GM04504 (cell line): ENCODE measurements at places on chromosomes 4 and X.

- no peak for DNase-seq
Observed at GRCh38 chrX:66914080-66914479, 275.2 kb upstream of the EDA2R start.

GRCh38 chr4:152665691-152666395 is 14.0 kb downstream of the TMEM154 start:
- DNase-seq: no peak

GRCh38 chr4:75880278-75880677 is 22.0 kb downstream of the PPEF2 start:
- DNase-seq: no peak

GRCh38 chrX:103747163-103747562 is 29.5 kb upstream of the PLP1 start:
- no peak for DNase-seq

GRCh38 chr4:86963697-86964096 is 28.9 kb downstream of the AFF1 start:
- DNase-seq: no peak

DNA sequence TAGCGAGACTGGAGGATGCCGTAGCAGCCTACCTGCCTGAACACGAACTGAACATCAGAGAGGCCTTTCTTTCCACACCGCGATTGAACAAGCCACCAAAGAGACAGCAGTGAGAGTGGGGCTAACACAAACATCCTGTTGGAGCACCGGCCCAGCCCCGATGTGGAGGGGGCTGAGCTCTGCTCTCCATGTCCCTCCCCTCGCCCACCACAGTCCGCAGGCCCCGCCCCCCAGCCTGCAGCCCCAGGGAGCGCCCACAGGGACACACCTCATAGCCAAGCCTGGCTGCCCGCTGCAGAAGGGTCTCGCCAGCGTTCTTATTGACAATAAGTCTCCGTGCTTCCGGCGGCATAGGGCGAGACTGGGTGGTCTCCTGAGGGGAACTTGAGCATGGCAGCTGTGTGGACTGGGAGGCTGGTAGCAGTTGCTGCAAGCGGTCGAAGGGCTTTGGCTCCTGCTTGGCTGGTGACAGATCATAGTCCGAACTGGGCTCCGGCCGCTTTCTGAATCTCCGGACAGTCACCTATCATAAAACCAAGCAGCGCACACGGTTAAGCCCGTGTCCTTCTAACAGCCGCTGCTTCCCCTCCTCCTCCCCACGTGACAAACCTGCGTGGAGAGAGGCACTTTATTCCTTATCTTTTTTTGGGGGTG is 35.8 kb downstream of the BCOR start:
- DNase-seq: no peak

DNA sequence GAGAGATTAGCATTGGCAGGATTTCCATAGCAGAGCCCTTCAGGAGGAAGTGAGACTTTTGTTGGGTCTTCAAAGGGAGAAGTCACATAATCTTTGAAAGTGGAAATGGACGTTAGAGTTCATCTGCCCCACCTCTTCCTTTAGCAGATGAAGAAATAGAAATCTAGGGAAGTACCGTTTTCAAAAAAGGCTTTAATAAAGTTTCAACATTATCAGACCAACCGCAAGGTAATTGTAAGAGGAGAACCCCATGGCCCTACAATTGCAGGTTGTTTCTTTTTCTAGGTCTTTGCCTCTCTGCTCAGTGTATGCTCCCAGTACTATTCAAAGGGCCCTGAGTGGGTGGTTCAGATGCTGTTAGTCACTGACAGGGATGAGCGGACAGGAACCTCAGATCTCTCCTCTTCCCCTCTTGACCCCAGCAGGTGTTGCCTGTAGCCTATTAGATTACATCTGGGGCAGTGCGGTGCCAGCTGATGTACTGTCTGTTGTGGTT is 48.6 kb upstream of the AP1S2 start:
- DNase-seq: no peak

- DNase-seq: no peak
Observed at GRCh38 chrX:152810403-152810802, 20.2 kb downstream of the CETN2 start.

DNA sequence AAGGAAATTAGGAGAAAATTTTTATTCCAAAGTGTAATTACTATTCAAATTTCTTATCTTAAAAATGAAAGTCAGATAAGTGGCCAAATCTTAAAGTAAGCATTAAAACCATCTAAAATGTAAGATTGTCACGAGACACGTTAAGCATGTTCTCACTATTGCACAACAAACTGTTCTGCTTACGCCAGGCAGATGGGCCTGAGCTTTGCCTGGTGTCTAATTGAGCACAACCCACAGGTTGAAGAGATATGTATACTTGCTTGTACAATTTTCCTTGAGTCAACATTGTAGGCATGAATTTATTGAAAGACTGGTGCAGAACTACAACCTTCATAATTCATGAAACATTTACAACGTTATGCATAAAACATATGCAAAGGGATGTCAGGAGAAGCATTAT is 3.9 kb downstream of the RNF128 start:
- DNase-seq: no peak

GRCh38 chrX:31652650-31653049 is 580.8 kb upstream of the FTHL17 start:
- DNase-seq: no peak

DNA sequence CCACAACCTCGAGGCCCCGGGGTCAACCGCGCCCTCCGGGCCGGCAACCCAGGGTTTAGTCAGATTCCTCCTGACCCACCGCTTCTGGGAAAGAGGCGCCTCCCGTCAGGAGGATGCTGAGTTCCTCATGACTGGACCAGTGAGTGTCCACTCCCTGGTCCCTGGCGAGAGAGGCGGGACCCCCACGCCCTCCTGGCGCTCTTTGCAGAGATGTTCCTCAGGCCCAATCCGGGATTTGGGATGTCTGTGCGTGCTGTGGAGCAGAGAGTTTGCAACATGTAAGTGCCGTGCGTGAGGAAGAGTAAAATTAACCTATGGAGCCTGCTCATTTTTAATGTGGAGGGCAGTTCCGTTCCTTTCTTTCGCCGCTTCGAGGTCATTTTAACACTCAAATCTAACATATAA is 824 bp upstream of the UGDH start:
- peak; percentile 71 for DNase-seq

GRCh38 chr4:40843696-40844095 is 93.9 kb downstream of the NSUN7 start:
- no peak for DNase-seq

- DNase-seq: no peak
Observed at GRCh38 chr4:85577307-85577706, 102.4 kb downstream of the ARHGAP24 start.

- DNase-seq: no peak
Observed at GRCh38 chr4:145281951-145282350, 101.6 kb upstream of the OTUD4 start.

- DNase-seq: peak; percentile 27
Observed at GRCh38 chrX:12814420-12814819, 23.2 kb downstream of the PRPS2 start.

DNA sequence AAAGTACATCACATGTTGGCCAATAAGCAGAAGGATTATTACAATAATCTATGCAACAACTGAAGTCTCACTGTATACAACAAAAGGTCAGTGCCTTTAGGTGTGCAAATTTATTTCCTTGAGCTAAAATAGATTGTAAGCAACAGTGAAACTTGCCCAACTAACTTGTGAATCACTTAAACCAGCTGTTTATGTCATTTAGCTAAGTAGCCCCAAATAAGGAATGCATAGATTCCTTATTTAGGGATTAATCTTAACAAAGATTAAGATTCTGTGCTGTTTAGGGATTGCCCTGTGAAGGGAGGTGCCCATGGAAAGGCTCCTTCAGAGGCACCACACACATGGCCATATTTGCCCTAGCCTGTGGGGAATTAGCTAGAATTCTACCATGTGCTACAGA is 168.6 kb downstream of the MAML3 start:
- DNase-seq: no peak

GRCh38 chr4:90174621-90175023 is 47.4 kb downstream of the CCSER1 start:
- no peak for DNase-seq

DNA sequence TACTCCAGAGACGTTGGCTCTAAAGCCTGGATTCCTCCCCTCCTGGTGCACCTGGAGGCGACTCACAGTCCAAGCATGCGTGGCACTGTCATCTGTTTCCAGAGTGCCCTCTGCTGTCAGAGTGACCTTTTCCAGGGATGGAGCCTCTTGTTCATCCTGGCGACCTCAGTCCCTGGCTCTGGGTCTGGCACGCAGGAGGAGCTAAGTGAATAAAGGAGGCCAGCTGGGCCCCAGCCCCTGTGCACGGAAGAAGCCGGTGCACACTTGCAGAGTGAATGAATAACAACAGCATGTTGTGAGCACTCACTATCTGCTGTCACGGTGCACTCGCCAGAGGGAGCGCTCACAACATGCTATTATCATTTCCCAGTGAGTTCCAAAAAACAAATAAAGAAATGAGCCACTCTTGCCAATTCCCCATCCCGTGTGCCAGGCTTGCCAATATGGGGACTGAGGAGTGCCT is 27.8 kb upstream of the PSAPL1 start:
- peak; percentile 7 for DNase-seq

DNA sequence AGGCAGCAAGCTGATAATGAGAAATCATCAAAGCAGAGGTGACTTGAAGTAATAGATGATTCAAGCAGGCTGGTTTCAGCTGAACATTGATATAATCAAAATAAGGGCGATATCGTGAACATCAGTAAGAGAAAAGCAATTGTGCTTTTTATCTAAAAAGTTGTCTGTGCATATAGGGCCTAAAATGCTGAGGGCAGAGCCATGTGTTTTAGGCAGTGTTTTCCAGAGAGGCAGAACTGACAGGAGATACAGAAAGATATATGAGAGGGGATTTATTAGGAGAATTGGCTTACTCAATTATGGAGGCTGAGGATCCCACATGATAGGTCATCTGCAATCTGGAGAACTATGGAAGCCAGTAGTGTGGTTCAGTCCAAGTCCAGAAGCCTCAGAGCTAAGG is 136.5 kb upstream of the NPY2R start:
- DNase-seq: no peak

DNA sequence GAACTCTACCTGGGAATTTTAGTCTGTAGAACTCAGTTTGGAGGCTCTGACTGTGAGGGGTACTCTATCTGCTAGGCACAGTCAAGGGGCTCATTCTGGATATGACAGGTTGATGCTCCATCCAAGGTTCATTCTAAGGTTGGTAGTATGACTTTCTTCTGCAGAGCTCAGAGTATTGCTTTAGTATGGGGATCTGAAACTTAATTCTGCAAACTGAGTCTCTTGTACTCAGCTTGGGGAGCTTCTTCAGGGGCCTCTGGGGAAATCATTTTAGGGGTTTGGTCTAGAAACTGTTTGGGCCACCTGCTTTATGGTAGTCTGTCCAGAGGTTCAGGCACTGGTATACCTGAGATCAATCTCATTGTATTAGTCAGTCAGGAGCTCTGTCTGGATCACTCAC is 9.7 kb upstream of the TSR2 start:
- DNase-seq: no peak

- DNase-seq: no peak
Observed at GRCh38 chrX:14411326-14411725, 118.0 kb upstream of the GLRA2 start.

DNA sequence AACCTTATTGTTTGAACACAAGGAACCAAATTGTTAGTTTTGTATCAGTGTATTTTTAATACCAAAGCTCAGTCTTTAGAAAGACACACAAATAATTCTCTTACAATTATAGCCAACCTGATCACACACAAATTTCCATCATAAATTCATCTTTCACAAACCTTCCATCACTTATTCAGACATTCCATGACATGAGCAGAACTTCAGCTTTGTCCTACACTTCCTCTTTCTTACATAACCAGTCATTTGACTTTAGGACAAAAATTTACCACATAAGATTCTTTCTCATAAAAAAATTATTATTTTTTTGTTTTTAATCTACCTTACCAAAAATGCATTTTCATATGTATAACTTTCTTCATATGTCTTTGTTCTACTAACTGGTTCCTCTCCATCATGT is 312.2 kb downstream of the GALNTL6 start:
- DNase-seq: no peak

- no peak for DNase-seq
Observed at GRCh38 chrX:29299684-29300083, 712.4 kb downstream of the IL1RAPL1 start.

DNA sequence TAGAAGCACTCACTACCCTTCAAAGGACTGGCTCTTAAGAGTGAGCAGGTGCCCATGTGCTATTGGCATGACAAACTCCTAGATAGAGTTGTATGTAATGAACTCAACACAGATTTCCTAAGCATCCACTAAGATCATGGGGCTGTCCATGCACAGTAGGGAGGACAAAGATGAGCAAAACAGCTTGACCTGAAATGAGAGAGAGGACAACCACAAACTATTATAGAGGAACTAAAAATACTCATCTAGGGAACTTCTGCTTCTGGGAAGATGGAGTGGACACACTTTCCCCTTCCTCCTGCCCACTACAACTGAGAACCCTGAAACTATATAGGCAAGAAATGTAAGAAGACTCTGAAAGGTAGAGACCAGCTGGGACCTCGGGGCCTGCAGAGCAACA is 20.8 kb upstream of the TMEM128 start:
- DNase-seq: no peak

GRCh38 chr4:54172156-54172555 is 56.9 kb upstream of the PDGFRA start:
- no peak for DNase-seq

- no peak for DNase-seq
Observed at GRCh38 chr4:8847331-8847730, 24.3 kb downstream of the HMX1 start.
